AG04449 (cell line): ENCODE measurements at places on chromosomes 16 and 17.

DNA sequence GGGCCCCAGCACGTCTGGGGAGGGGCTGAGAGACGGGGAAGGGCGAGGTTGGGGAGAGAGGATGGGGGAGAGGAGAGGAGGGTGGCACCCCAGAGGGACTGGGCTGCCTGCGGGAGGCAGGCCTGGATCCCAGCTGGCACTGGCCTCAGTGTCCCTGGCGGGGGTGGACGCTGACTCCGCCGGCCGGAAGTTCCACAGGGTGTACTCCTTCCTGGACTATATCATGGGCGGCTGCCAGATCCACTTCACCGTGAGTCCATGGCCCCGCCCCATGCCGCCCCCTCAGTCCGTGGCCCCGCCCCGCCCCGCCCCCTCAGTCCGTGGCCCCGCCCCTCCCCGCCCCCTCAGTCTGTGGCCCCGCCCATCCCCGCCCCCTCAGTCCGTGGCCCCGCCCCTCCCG is 11.3 kb downstream of the CPNE7 start:
- DNase-seq: no peak

DNA sequence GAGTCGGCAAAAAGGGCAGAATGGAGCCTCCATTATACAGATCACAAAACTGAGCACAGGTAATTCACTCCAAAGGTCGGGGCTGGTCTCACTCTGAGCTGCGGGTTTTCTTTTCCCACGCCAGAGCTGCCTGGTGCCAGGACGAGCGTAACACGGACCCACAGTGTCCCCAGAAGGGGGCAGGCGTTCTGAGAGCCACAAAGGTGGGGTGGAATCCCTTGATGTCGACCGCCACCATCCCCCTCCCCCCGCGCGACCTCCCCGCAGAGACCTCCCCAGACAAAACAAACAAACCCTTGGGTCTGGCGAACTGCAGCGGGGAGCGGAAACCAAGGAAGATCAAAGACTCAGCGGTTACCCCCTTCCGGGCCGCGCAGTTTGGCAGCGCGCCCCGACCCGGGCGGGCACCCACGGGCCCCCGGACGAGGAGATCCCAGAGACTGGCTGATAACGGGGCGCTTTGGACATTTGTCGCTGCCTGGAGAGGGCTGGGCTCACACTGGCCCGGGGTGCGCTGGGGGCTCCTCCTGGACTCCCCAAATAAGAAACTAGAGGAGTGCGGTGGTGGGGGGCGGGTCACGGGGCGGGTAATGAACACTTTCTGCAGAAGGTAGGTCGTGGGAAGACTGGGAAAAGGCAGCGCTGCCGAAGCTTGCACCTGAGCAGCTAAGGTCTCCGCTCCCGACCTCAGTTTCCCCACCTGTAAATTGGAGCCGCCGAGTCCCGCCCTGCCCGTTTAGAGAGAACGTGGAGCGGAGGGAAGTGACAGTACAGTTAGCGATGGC is 664 bp upstream of the NKD1 start:
- DNase-seq: no peak

DNA sequence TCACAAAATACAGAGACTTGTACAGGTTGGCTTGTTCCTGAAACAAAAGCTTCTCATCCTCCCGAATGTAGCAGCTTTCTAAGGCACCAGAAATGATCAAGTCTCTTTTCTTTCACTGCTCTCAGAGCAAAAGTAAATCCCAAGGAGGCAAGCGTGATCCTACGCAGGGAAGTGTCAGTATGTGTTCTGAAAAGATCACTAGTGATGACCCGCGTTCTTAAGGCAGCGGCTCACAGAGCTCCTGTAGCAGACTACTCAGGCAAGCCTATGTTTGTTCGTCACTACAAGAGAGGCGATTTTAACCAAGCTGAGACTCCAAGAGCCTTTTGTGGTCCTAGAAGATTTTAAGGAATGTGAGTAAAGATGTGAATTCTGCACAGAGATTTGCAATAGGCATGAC is 34.5 kb downstream of the WIPI1 start:
- DNase-seq: no peak

GRCh38 chr17:2192367-2193057 is 111.1 kb downstream of the SMG6 start:
- DNase-seq: no peak

DNA sequence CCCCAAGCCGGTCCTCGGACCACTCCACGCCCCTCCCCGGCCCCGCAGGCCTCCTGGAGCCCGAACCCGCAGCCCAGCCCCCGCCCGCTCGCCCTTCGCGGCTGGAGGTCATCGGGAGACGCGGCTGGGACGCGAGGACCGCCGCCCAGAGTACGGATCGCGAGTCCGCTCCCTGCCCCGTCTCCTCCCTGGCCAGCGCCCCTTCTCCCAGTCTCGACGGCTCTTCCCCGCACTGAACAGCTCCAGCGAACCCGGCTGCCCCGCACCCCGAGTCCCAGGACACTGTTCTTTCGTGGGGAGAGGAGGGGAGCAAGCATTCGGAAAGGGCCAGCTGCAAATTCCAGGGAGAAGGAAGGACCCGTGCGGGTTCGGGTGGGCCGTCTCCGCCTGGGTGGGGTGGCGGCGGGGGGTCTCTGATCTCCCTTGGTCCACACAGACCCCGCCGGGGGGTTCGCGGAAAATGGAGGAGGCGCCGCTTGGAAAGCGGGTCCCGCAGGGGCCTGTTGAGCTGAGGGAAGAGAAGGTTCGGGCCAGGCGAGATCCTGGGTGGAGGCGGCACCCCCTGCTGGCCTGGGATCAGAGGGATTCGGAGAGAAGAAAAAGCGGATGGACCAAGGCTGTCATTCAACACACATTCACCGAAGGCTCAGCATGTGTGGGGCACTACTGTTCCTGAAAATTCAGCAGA is 632 bp upstream of the RTN4RL1 start:
- DNase-seq: no peak

- DNase-seq: no peak
Measured at GRCh38 chr16:64162613-64163375, 959.1 kb downstream of the CDH11 start.

GRCh38 chr16:72990571-72990970 is 57.4 kb downstream of the ZFHX3 start:
- no peak for DNase-seq

DNA sequence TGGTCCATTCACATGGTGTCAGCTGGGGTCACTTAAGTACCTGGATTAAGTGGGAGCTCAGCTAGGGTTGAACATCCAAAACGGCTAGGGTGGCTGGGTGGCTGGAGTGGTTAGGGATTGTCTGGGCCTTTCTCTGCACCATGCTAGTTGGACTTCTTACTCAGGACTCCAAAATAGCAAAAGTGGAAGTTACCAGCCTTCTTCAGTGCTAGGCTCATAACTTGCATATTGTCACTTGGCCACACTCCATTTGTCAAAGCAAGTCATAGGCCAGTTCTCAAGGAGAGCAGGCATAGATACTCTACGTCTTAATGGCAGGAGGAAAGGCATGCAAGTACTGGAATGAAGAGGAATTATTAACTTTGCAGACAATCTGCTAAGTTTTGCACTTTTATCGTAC is 69.7 kb downstream of the ESRP2 start:
- no peak for DNase-seq

DNA sequence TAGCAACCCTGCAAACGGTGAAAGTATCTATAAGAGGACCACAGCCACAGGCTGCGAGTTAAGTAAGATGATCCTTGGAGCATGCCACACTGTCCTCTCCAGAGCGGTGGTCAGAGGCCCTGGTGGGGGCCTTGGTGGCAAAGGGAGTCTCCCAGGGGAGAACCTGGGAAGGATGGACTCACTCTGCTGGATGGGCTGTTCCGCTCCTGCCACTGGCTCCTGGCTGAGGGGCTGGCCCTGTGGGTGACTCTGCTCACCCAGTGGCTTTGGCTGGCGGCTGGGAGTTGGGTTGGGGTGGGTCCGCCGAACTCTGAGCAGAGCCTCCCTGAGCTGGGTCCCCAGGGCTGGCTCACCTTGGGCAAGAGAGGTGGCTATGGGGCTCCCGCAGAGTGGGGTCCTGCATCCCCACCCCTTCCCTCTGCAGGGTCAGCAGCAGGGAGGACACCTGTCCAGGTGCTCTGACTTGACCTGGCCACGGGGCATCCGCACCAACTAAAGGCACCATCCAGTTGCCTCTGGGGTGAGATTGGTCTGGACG is 7.3 kb downstream of the CDK5R1 start:
- no peak for DNase-seq

DNA sequence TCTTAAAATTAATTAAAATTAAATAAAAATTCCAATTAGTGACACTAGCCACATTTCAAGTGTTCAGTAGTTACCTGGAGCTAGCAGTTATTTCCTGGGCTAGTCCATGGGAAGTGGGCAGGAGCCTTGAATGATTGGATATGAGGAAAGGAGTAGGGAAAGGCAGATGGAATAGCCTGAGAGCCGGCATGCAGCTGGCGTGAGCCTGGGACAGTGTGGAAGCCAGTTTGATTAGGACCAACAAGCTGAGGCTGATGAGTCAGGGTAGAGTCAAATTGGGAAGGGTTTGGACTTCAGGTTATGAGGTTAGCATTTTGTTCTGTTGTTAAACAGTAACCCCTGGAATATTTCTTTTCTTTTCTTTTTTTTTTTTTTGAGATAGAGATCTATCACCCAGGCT is 15.3 kb upstream of the GNA13 start:
- no peak for DNase-seq

GRCh38 chr17:77444628-77444983 is 303.8 kb downstream of the SEC14L1 start:
- DNase-seq: no peak

DNA sequence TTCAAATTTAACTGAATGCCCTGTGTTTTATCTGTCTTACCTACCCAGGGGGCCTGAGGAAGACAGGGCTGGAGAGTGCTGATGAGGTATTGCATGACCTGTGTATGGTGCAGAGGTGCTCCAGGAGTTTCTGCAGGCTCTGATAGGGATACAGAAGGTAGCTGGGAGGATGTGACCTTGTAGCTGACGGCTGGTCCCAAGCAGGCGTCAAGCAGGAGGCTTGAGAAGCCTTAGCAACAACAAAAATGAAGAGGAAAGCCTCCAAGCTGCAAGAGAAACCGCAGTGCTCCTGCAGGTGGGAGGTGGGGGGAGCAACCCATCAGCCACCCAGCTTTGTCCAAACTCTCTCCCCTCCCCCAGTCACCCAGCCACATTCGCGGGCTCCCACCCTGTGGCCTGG is 40.4 kb downstream of the LAT start:
- no peak for DNase-seq

GRCh38 chr17:71864755-71865154 is 256.1 kb upstream of the SOX9 start:
- no peak for DNase-seq

GRCh38 chr17:1939981-1940809 is 84.9 kb downstream of the RTN4RL1 start:
- DNase-seq: no peak

DNA sequence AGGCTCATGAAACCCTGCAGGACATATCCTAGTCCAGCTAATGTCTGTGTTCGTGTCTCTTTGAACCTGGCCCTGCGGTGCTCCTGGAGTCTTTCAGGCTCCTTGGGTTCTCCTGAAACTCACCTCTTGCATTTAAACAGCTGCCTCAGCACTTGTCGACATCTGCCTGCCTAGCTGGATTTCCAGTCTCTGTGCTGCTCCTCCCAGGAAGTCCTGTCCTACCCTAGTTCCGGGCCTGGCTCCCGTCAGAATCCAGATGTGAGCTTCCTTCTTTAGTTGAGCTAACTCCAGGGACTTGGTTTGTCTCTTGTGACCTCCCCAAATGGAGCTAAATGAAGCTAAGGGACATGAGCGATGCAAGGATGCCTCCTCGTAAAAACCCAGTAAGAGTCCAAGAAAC is 155.2 kb upstream of the PIRT start:
- DNase-seq: no peak

GRCh38 chr17:41416479-41416878 is 7.9 kb downstream of the KRT37 start:
- no peak for DNase-seq

- peak; percentile 45 for DNase-seq
Measured at GRCh38 chr16:51538707-51539498, 387.8 kb upstream of the SALL1 start.

- no peak for DNase-seq
Measured at GRCh38 chr17:8909586-8910270, 42.3 kb upstream of the PIK3R6 start.

DNA sequence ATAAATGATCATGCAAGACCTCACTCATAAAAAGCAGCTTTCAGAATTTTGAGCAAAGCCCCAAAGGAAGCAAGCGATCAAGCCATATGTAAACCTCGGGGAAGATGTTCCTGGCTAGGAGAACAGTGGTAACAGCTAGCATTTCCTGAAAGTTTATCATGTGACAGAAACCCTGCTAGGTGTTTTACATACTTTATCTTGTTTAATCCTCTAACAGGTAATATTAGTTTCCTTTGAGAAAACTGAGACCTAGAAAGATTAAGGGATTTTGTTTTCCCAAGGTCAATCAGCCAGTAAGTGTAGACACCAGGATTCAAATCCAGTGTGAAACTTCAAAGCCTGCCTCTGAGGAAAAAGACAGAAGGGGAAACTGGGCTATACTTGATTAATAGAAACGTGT is 362.4 kb upstream of the MAF start:
- no peak for DNase-seq

DNA sequence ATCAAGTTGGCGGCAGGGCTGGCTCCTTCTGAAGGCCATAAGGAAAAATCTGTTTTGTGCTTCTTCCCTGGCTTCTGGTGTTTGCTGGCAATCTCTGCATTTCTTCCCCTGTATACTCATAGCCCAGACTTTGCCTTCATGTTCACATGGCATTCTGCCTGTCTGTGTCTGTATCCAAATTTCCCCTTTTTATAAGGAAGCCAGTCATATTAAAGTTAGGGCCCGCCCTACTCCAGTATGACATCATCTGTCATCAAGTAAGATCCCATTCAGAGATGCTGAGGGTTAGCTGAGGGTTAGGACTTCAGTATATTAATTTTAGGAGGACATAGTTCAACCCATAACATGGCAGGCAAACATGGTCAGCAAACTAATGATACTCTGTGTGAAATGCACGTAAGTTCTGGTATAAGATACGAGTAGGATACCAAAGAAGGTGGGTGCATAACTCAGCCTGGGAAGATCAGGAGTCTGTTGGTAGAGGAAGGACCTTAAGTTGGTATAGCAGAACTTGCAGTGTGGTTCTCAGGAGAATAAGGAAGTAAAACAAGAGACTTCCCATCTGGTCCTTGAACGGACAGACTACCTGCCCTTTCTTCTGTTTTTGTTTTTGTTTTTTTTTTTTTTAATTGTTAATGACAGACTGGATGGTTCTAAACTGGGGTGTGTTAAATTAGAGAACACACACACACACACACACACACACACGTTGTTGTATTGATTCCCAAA is 13.9 kb downstream of the MAP2K6 start:
- no peak for DNase-seq

GRCh38 chr16:20707461-20707860 is 10.0 kb upstream of the ACSM1 start:
- no peak for DNase-seq

GRCh38 chr17:76997981-76998531 is 129.9 kb downstream of the MGAT5B start:
- no peak for DNase-seq
